ENCODE measurements at places on chromosomes 2 and 18.

DNA sequence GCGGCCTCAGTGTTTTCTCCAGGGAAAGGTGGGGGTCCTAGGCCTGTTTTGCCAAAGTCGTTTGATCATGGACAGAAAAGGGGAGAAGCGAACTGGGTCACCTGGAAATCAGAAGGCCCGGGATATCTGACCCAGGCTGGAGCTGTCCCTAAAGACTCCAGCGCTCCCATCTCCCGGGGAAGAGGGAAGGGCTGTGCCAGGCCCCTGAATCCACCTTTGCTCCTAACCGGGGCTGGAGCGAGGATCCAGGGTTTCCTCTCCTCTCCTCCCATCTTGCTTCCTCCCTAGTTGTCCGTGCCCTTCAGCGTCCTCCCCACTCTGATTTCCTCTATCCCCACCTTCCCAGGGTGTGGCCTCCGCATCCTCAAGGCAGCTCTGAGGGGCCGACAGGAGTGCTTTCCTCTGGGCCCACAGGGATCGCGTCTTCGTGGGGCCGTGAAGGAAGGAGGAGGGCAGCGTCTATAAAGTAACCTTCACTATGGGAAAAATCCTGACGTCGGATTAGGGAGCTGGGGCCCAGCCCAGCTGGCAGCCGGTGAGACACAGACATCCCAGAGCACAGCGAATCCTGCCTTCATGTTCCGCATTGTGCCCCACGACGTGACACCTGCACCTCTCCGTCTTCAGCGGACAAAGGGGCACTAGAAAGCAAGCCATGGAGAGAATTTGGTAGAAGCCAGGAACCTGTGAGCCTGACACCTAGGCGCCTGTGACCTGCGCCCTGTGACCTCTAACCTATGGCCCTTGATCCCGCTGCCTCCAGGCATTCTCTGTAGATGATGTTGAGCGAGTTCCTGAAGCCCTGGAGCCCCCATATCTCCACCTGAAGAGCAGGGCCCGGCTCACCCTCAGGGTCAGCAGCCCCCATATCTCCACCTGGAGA is 212.7 kb upstream of the SALL3 start:
- H3K4me1 ChIP-seq, result no peaks in the 10 kb centered on the region
- H3K27ac ChIP-seq, result no peak overlapping the region
- DNase-seq, result no peak
- H3K4me3 ChIP-seq, result no peak overlapping the region
- H3K36me3 ChIP-seq, result no peaks in the 10 kb centered on the region

DNA sequence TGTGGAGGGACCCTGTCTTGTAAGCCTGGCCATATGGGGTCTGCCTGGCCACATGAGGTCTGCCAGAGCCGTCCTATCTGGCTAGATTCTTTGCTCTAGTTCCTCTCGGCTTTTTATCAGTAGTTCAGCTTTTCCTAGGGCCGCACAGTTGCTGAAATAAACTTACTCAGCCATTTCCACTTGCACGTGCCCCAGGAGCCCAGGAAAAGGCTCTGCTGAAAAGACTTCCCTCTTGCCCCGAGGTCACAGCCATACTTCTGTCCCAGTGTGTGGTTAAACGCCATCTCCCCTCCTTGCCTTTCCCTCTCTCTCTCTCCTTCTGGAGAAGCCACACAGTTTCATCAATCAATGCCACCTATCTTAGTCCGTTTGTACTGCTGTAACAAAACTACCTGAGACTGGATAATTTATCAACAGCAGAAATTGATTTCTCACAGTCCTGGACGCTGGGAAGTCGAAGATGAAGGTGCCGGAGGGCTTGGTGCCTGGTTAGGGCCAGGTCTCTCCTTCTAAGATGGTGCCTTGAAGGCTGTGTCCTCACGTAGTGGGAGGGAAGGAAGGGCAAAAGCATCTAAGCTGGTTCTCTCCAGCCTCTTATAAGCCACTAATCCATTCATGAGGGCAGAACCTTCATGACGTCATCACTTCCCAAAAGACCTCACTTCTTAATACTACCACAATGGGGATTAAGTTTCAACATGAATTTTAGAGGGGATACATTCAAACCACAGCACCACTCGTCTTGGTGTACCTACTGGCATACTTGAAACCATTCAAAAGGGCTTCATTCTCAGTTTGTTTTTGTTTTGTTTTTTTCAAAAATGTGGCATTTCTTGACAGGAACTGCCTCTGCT is 11.2 kb upstream of the GALM start:
- H3K36me3 ChIP-seq, result no peaks in the 10 kb centered on the region
- no peak overlapping the region for H3K27ac ChIP-seq
- H3K27me3 ChIP-seq, result no peaks in the 10 kb centered on the region
- peaks cover 8% of the 10 kb centered on the region for H3K4me1 ChIP-seq
- H3K4me3 ChIP-seq, result no peak overlapping the region

GRCh38 chr18:27826101-27826500 is 350.8 kb downstream of the CDH2 start:
- no peaks in the 10 kb centered on the region for H3K27me3 ChIP-seq
- DNase-seq, result no peak
- no peaks in the 10 kb centered on the region for H3K4me1 ChIP-seq
- H3K27ac ChIP-seq, result no peak overlapping the region

- DNase-seq, result no peak
- H3K27me3 ChIP-seq, result peaks cover 39% of the 10 kb centered on the region
- H3K36me3 ChIP-seq, result no peaks in the 10 kb centered on the region
- H3K27ac ChIP-seq, result no peak overlapping the region
- H3K4me3 ChIP-seq, result no peak overlapping the region
Observed at GRCh38 chr2:120669121-120669952, 66.3 kb upstream of the GLI2 start.

DNA sequence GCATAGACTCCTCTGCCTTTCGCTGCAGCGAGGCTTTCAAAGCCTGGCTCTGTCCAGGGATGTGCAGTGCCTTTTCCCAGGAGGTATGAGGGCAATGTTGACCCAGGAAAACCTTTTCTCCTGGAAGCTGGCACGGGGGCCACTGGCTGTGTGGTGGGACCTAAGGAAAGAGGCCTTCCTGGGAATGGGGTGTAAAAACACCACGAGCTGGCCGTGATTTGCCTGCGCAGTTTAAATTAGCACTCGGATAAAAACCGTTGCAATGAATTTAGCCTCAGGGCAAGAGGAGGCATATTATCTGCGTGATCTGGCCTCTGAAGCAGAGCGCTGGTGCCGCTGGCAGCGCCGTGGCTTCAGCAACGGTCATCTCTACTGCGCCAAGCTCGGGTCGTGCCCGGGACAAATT is 3.0 kb downstream of the OSR1 start:
- no peak overlapping the region for H3K4me3 ChIP-seq
- peak overlapping the region; percentile 49 for H3K27ac ChIP-seq
- peaks cover 21% of the 10 kb centered on the region for H3K4me1 ChIP-seq
- peaks cover 98% of the 10 kb centered on the region for H3K27me3 ChIP-seq

All from transverse colon (tissue), 4 donors.